ENCODE measurements at places on chromosomes 5 and 9.

DNA sequence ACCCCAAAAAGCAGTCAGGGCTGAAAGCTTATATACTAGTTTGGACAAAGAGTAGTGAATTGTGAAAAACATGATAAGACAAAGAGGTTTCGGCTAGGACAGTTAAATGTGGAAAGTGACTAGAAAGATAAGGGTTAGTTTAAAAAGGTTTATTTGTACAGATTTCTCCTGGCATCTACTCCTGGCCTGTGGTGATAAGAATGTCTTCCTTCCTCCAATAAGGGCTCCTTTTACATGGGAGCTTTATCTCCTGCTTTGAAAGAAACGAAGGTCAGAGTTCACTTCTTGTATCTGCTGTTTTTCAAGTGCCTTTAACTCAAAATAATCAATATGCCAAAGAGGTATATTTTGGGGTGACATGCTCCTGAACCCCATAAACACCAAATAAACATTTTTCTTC, 776.1 kb upstream of the COX7C start:
- no peak for DNase-seq

GRCh38 chr5:35319333-35320002, 89.2 kb upstream of the PRLR start:
- DNase-seq = peak; percentile 70

- no peak for DNase-seq
Measured at GRCh38 chr9:107210775-107211174, 72.3 kb upstream of the RAD23B start.

DNA sequence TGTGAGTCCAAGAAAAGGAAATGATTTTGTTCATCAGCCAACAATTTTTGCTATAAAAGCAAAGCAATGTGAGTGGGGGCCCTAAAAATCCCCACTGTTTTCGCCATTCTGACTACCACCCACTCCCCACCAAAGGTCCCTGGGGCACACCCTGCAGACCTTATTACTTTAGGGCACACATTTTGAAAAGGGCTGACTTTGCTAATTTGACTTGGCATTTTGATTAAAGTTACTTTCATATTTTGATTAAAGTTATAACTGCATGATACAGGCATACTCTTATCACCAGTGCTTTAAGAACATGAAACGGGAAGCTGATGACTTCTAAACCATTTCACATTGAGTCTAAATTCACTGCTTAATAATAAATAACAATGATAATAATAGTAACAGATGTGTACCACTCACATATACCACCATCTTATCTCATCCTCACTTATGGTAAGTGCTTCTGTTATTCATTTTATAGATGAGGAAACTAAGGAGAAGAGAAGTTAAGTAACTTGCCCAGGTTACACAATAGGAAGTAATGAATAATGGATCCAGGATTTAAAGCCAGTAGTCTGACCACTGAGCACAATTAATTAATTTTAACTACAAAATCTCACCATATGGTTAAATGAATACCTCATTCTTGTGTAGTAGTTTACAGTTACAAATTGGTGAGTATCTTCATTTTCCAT, 25.4 kb upstream of the NR3C1 start:
- DNase-seq = no peak

DNA sequence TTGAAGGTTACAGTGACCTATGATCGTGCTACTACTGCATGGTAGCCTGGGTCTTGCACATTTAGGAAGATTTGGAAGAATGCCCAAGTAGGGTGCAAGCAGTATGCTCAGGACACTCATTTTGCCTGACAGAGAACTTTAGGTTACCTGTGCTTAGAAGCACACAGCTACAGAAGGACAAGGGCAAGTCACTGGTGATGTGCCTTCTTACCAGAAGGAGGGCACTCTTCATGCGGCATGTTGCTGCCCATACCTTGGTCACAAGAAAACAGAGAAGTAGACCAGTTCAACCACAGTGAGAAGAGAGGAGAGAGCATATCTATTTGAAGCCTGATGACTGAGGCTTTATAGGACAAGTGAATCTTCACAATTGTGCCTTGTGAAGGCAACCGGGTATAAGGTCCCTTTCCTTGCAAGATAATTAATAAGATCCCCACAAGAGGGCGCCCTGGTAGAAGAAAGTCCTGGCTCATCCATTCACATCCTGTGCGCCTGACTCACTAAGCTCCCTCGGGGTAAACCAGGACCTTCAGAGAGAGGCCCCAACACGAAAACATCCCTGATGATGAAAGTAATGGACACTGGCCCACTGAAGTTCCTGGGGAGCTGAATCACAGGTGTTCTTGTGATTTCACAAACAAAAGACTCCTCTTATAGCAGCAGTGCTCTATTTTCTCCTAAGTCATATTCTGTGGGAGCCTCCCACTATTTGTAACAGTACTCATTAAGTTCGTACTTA, 38.1 kb upstream of the STARD4 start:
- peak; percentile 96 for DNase-seq

GRCh38 chr5:401146-402034, 41.6 kb upstream of the EXOC3 start:
- no peak for DNase-seq

GRCh38 chr5:150236981-150237754, 47.3 kb downstream of the SLC6A7 start:
- DNase-seq = no peak

- DNase-seq = peak; percentile 38
Measured at GRCh38 chr9:129583308-129584038, 37.4 kb downstream of the C9orf50 start.

- DNase-seq = no peak
Measured at GRCh38 chr9:23754551-23754950, 71.5 kb downstream of the ELAVL2 start.

DNA sequence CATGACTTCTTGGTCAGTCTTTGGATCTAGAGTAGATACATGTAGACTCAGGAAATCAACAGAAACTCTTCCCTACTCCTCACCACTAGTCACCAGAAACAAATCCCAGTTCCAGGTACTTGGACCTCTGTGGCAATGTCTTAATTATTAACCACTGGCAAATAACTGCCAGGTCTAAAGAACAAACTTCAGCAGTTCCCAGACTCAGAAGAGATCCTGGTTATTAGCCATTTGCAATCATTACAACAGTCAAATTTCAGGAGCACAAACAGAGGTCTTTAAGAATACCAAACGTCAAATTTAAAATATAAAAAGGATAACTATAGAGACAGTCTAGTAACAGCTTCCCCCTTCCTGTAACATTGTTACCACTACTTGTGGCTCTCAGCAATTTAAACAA, 10.2 kb downstream of the DIAPH1 start:
- DNase-seq = no peak

GRCh38 chr9:2389404-2389803, 232.2 kb upstream of the VLDLR start:
- peak; percentile 44 for DNase-seq

- no peak for DNase-seq
Measured at GRCh38 chr9:125370786-125371185, 109.2 kb downstream of the GAPVD1 start.

- no peak for DNase-seq
Measured at GRCh38 chr9:8622222-8622802, 822.7 kb upstream of the DMAC1 start.

- no peak for DNase-seq
Measured at GRCh38 chr5:175103746-175104145, 340.2 kb downstream of the DRD1 start.

DNA sequence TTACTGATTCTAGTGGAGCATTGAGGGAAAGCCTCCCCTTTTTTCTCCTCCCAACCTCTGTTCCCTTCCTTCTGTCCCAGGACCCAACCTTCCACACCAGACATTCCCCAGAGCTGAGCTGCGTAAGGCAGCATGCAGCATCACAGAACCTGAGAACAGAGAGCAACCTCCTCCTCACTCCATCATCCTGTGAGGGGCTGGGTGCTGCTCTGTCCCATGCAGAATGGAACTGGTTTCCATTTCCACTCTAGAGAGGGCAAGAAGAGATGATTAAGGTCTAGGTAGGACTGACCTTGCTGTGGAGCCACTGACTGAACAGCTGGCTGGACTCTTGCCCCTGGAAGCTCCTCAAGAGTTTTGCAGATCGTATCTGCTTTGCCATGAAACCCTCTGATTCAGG, 30.1 kb upstream of the IL7R start:
- DNase-seq = no peak

DNA sequence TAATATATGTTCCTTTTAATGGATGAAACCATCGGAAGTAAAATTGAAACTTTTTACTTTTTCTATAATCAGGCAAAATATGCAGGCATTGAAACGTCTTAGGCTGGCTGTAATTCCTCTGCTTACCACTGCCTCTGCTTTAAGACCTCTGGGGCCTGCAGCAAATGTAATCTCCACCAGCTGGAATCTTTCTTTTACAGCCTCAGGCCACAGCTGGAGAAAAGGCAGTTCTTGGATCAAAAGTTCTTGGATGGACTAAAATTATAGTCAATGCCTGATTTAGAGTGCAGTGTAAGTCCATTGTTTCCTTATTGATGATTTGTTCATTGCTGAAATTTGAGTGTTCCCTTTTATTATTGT, 396.7 kb downstream of the KCTD16 start:
- no peak for DNase-seq

DNA sequence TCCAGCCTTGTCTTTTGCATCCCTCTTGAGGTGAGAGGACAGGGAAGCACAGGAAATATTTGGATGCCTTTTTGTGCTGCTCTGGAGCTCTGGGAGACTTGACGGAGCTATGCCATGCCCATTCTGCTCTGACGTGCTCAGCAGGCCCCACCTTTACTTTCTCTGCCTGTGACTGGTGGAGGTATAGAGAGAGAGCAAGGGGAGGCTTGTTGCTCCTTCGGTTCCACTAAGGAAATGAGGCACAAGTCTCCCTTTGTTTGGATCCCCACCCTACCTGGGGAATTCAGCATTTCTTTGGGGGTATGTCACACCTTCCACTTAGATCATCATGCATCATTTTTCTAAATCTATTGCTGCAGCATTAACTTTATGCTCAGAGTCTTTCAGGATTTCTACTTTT, 121.8 kb upstream of the CNTLN start:
- no peak for DNase-seq

DNA sequence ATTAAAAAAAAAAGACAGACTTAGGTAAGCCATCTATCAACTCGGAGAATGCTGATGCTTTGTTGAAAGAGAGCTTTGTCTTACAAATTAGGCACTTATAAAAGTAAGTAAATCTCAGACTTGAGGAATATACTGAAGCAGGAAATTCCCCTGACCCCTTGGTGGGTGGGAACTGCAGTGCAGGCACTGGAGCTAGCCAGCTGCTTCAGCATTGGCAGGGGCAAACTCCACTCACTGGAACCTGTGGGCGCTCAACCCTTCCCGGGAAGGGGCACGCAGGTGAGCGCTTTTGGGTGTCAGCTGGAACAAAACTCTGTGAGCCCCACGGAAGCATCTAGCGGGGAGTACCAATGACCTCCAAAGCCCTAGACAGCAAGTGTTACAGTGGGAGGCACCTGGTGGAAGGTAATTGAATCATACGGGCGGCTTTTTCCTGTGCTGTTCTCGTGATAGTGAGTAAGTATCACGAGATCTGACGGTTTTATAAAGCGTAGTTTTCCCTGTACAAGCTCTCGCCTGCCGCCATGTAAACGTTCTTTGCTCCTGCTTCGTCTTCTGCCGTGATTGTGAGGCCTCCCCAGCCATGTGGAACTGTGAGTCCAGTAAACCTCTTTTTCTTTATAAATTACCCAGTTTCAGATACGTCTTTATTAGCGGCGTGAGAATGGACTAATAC, 628.0 kb upstream of the CDH18 start:
- no peak for DNase-seq

Measured in fibroblast of skin of scalp (primary cell).